AG04450 (cell line): ENCODE measurements at places on chromosomes 2 and 18.

- no peak for DNase-seq
Observed at GRCh38 chr2:66576561-66577320, 141.8 kb downstream of the MEIS1 start.

DNA sequence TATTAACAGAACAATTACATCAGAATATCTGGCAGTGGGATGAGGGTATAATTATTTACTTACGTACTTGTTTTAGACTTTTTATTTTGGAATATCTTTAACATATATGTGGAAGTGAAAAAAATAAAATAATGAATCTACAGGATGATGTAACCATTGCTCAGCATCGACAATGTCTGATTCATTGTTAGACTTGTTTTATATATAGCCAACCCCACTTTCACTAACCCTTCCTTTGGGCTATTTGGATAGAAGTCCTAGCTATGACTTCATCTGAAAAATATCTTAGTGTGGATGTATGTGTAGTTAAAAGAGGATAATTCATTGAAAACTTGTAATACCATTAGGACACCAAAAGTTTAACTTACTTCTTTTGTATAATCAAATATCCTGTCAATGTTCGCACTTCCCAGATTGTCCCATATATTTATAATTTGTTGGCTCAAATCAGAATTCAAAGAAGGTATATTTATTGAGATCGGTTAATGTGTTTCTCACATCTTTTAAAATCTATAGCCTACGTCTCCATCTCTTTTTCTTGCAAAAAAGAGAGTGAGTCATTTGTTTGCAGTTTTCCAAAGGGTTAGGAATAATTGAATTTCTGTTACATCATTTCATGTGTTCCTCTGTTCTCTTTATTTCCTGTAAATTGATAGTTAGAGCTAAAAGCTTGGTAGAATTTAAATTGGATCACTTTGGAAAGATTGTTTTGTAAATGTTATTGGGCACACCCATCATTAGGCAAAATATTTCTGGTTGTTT lies 506.1 kb upstream of the FAM98A start:
- peak; percentile 42 for DNase-seq

GRCh38 chr2:96977631-96978195 lies 8.7 kb downstream of the FAM178B start:
- no peak for DNase-seq

GRCh38 chr2:100615471-100615870 lies 52.7 kb downstream of the PDCL3 start:
- DNase-seq: no peak

DNA sequence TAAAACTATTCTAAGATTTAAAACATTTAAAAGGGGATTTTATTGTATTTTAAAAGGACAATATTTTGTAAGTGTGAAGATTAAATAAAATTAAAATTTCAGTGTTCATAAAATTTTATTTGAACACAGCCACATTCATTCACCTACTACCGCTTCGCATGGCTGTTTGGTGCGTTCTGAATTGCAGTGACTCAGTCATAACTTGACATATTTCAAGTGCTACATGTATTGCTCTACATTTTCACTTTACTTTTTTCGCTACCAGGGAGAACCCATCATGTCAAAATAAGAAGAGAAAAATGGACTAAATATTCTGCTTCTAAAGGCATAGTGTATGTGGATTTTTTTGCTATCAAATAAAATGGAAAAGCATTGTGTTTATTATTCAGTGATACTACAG lies 8.7 kb downstream of the PTH2R start:
- no peak for DNase-seq

- DNase-seq: no peak
Observed at GRCh38 chr2:143844986-143845385, 674.9 kb downstream of the ZEB2 start.

DNA sequence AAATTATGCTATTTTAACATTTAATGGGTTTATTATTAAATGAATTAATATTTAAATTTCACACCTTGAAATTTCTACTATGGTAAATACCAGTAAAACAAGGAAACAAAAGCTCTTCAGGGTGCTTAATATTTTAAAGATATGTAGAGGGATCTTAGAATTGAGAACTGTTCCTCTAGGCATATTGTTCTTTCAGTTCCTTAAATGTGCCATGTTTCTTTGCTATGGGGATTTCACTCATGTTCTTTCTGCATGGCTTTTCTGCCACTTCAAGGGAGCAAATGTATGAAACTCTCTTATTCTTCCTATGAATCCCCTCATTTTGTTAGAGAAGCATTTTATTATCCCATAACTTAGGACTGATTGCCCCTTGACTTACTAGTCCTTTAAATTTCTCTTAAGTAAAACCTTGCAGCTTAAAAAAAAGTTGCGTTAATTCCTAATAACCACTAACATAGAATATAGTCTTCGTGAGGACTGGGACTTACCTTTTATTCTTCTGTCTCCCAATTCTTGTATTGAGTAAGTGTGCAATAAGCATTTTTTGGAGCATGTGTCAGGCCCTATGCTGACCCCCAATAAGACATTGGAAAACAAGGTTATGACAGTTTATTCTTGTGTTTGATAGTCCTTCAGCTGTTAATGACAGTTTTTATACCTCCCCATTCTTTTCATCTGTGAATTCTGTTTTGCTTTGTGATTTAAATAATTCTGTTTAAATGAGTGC lies 95.7 kb downstream of the BIRC6 start:
- no peak for DNase-seq

DNA sequence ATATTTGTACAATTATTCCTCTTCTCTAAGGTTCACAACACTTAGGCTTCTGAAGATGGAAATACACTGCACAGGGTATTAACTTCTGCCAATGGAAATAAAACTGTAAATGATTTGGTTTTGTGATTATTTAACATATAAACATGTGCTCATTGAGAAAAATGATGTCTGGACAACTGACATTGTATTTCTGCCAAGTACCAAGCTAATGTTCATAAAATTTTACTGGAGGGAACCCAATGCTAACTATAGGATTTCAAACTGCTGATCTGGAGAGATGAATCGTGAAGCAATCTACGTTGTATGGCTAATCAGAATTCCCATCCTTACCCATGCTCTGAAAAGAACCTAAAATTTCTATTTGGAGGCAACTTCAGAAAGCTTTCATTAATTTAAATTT lies 279.7 kb downstream of the NRXN1 start:
- peak; percentile 15 for DNase-seq

DNA sequence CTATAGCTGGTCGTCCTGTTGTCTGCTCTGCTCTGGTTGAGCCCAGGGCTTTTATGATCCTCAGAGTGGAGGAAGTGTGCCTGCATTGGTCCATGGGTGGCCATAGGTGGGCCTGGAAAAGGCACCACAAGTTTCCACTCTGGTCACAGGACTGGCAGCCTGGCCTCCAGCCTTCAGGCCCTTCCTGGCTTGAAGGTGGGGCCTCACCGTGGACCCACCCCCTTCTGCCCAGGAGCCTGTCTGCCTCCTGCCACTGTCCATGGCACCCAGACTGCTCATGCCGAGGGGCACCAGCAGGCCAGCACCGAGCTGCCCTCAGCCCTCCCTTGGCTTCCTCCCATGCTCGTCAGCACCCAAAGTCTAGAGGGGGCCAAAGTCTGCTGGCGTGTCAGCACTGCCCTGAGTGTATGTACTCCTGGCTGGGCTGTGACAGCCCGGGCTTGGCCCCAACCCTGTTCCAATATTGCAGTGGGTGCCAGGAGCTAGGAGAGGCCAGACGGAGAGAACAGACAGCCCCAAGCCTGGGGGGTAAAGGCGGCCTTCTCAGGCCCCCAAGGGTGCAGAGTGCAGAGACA lies 529.4 kb downstream of the DCC start:
- no peak for DNase-seq

GRCh38 chr2:16632598-16632997 lies 33.0 kb downstream of the CYRIA start:
- no peak for DNase-seq

DNA sequence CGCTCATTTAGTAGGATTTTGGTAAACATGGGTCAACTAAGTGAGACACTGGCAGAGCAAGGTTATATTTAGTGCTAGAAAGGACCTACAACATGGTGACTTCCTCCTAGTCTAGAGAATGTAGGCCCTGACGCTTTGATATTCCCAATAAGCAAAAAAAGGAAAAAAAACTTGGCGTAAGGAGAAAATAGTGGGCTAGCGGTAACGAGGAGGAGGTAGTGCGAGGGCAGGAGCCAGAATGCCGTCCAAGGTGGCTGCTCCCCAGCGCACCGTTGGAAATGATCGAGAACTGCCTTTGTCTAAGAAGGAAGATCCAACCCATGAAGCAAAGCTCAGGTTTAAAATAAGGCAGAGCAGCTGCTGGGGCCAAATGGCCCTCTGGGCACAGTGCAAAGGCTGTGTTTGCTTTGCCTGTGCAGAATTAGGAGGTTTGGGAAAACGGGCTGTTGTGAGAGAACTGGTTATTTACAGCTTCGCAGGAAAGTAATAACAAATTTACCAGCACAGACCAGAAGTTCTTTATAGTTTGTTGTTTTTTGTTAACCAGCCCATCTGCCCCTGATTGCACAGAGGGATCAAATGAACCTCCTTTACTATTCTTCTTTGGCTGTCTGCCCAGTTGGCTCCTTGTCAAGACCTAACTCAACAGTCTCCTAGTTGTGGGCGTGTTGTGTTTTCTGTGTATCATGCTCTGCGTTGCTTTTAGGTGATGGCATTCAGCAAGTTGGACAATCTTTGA lies 86.6 kb downstream of the ITGB1BP1 start:
- DNase-seq: peak; percentile 94

GRCh38 chr2:134315471-134315870 lies 61.6 kb downstream of the MGAT5 start:
- DNase-seq: no peak

DNA sequence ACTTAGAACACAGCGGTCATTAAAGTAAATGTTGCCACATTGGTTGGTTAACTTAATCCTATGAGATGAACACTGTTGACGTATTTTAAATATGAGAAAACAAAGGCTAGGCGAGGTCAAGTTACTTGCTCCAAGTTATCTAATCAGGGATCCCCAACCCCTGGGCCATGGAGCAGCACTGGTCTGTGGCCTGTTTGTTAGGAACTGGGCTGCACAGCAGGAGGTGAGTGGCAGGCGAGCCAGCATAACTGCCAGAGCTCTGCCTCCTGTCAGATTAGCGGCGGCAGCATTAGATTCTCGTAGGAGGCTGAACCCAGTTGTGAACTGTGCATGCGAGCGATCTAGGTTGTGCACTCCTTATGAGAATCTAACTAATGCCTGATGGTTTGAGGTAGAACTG lies 878.9 kb downstream of the CPS1 start:
- DNase-seq: no peak

- no peak for DNase-seq
Observed at GRCh38 chr2:24659862-24660261, 133.3 kb downstream of the PTRHD1 start.

DNA sequence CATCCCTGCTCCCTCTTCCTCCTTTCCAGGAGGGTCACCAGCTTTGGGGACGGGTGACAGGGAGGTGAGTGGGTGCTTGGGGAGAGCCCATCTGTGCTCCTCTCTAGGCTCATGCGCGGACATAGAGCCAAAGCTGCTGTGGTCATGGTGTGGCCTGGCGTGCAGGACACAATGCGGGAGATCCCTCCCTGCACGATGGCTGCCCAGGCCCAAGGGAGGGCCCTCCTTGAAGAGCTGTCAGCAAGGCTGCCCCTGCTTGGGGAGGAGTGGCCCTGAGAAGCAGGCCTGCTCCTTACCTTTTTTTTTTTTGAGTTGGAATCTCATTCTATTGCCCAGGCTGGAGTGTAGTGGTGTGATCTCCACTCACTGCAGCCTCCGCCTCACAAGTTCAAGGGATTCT lies 111.4 kb downstream of the DYSF start:
- DNase-seq: no peak

GRCh38 chr2:229380101-229380625 lies 109.1 kb upstream of the PID1 start:
- no peak for DNase-seq

DNA sequence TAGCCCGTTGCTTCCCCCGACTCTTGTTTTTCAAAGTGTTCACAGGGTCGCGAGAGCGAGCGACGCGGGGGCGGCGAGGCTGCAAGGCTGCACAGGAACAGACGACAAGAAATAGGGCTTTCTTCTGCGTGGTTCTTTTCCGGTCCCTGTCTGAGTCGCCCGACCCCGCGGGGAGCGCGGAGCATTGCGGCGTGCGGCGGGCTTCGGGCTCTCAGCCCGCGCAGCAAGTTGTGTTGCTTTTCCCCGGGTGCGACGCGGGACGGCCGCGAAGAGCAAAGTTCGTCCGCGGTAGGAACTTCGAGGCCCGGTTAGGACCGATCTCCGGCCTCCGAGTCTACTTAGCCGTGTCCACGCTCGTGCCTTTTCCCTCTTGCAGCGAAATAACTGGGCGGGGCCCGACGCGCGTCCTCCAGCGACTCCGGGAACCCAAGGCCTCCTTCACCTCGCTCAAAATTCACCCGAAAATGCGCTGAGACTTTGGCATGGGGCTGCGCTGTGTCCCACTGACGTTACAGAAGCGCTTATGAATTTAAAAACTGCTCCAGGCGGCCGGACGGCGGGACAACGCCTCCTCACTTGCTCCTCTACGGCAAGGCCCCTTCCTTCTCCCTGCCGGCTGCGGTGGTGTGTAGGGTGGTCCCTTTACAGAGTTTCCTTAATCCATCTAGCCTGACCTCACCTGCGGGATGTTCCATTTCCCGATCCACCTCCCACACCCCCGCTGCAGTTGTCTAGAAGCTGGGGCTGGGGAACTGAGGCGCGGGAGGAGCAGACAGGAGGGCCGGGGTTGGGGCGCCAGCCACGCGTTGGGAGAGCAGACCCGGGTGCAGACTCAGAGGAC lies 1.5 kb upstream of the BCL2L11 start:
- DNase-seq: no peak

DNA sequence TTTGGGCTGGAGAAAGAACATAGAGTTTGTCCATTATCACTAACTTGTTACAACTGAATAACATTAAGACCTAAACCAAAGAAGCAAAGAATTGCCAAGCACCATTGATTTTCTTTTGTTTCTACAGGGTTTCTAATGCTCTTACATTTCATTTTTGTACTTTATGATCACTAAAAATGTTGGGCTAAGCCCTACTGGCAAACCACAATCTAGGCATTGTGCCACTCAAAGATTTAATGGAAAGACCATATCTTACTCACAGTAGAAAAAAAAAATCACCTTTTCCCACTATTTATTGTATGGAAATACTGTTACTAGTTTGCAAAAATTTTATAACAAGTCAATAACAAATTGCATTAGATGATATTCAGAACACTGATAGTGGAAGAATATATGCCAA lies 447.4 kb upstream of the PKDCC start:
- DNase-seq: no peak

DNA sequence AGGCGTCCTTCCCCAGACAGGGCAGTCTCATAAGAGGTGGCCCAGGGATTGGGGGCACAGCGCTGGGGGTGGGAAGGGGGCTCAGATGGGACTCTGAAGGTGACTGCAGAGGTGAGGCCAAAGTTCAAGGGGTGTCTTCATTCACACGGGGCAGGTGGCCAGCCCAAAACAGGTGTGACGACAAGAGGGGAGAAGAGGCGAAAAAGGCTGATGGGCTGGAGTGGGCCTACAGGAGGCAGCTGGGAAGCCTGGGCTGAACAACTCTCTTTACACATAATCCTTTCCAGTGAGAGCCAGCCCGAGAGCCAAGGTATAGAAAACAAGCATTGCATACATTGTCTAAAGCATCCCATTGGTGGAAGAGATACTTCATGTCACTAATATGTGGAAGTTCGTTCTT lies 130.9 kb upstream of the ASB18 start:
- DNase-seq: no peak
